ENCODE measurements at places on chromosomes 1 and 21.
A peak's percentile ranks its signal among the peaks of the same experiment; 100 is the strongest.

DNA sequence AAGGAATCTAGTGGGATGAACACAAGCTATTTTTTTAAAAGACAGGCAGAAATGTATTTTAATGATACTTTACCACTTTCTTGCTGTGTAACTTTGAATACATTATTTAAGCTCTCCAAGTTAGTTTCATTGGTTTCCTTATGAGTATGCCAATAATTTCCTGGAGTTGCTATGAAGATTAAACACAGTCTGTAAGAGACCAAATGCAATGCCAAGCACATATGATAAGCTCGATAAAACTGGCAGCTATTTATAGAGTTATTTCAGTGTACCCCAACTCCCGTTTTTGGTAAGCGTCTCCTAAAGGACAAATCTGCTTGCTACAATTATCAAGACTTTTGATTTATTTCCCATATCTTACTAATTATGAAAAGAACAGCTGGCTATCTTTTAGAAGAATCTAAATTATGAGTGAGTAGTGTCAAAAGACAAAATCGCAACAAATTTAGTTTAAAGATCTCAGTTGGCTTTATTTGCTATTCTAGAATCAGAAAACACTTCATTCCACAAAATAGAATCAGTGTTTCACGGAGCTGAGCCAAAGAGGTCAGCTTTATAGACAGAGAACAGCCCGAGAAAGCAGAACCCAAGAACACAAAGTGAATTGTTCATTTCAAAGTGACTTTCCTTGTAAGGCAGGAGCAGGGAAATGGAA is 7.2 kb upstream of the MAP10 start:
- DNase-seq, result no peak

GRCh38 chr1:43849670-43850069 is 83.9 kb upstream of the ARTN start:
- DNase-seq, result no peak

DNA sequence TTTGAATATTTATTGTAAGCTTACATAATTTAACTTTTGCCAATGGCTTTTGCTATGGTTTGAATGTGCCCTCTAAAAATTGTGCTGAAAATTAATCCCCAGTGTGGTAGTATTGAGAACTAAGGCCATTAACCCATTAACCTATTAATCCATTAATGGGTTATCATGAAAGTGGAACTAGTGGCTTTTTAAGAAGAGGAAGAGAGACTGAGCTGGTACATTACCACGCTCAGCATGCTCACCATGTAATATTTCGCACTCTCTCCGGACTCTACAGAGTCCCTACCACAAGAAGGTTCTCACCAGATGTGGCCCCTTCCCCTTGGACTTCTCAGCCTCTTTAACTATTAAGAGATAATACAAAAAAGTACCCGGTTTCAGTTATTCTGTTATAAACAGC is 164.4 kb upstream of the ZRANB2 start:
- DNase-seq, result no peak

GRCh38 chr1:65207317-65207716 is 59.3 kb downstream of the AK4 start:
- no peak for DNase-seq

DNA sequence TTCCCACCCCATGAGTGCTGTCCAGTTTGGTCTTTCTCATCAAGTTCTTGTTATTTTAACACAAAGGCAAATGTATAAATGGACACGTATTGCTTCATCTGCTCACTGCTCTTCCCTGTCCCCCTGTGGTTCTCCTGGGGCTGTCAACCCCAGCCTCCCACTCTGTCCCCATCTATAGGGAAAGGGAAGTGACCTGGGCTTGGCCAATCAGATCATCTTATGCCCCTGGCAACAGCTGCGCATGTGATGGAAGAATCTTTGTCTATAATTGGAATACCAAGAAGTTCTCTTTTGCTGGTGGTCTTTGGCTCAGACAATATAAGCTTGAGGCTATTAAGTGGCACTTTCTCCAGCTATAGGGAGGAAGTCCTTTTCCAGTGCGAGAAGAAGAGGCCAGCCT is 4.7 kb upstream of the CCSAP start:
- DNase-seq, result no peak

GRCh38 chr1:59900640-59901039 is 25.9 kb downstream of the CYP2J2 start:
- DNase-seq, result no peak

DNA sequence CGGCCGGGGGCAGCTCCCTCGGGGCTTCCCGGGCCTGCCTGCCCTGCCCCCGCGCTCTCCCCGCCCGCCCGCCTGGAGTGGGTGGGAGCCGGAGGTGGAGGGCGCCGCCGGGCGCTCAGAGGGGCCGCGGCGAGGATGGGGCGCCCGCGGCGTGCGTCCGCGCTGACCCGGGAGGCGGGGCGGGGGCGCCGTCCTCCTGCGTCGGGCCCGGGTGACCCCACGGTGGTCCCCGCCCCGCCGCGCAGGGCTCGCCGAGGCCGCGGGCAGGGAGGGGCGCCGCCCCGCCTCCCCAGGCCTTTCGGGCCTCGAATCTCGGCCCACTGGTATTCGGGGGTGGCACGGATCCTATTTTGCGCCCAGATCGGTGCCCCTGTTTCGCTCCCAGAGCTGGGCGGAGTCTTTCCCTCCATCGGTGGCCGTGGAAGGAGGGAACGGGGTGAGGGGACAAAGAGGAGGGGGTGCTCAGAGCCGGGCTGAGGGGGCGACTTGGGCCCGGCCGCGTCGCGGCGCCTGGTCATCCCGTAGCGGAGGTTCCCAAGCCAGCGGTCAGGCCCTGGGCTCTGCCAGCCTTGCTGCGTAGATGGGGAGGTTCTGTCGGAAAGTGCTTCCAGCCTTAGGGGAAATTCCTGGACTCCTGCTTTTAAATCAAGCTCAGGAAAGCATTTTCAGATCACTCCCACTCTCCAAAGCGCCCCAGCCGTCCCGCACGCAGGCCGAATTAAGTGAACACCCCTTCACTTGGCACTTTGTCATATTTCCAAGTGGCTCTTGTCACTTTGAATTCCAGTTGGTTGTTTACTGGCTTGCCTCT is 545 bp downstream of the PATJ start:
- peak; percentile 43 for DNase-seq

GRCh38 chr21:36022427-36023091 is 37.8 kb downstream of the SETD4 start:
- peak; percentile 28 for DNase-seq

DNA sequence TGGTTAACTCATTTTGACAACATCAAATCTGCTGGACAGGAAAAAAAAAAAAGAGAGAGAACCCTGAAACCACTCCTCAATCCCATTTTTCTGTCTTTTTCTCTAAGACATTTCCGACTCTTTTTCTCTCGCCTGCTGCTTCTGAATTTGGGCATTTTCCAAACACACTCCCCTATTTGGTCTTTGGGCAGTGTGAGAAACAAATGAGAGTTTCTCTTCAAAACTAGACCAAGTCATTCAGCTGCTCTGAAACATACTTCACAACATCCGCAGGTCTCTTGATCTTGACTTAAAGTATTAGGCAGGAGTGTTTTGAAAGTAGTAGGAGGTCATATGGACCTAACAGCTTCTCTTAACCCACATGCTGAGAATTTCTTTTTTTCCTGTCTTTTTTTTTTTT is 364.8 kb upstream of the ESRRG start:
- DNase-seq, result no peak

- no peak for DNase-seq
These were observed 211.1 kb upstream of the FAM78B start for GRCh38 chr1:166377896-166378295.

- no peak for DNase-seq
These were observed 15.1 kb upstream of the MAB21L3 start for GRCh38 chr1:116096013-116096618.

DNA sequence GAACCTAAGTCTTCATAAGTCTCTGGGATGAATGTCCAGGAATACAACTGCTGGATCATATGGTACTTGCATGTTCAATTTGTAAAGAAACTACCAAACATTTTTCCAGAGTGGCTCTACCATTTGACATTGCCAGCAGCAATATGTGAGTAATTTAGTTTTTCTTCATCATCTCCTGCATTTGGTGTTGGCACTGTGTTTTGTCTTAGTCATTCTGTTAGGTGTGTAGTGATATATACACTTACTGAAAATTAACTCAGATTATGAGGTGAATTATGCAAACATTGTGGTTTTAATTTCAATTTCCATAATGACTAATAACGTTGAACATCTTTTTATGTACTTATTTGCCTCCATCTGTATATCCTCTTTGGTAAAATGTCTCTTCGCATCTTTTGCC is 138.7 kb downstream of the LRRC40 start:
- DNase-seq, result no peak

DNA sequence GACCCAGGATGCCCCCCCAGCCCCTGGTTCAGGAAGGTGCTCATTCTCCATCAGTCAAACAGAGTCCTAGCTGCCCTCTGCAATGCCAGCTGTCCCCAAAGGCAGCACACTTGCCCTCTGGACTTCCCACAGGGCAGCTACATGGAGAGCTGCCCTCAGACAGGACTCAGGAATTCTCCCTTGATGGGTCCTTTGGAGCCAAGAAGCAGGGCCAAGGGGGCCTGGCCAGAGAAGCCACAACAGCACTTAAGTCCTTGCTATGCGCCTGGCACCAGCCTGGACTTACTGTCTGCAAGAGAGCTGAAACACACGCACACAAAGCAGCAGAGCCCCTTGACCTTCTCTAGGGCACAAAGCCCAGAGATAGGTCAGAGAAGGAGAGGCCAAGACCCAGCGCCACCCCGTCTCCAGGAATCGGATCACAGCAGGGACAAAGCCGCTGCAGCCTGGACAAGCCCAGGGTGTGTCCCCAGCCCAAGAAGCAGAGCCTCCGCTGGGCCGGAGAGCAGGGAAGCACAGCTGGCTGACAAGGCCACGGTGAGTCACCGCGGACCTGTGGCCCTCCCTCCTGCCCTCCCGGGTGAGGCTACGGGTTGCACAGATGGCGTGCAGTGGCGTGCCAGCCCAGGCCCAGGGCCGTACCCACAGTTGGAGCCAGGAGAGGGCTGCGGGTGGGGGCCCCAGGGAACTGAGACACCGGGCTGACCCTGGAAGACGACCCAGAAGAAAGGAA is 1.7 kb downstream of the WNT9A start:
- peak; percentile 58 for DNase-seq

- no peak for DNase-seq
These were observed 61.2 kb downstream of the RGS4 start for GRCh38 chr1:163130225-163130856.

Data from fibroblast of skin of back (primary cell).